ENCODE measurements at places on chromosomes 4 and X.

DNA sequence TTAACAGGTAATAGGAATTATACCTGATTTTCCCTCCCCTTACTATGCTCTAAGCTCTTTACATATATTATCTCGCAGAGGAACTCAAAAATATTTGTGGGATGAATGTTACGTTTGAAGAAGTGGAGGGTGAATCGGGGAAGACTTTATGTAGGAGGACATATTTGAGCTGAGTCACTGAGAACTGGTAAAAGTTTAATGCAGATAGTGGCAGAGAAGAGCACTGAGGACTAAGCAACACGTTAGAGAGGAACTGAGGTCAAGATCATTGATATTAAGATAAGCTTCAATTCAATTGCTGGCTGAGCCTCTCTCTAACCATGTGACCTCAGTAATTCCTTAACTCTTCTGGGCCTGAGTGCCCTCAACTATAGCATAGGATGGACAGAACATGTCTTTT, 26.4 kb upstream of the ELOVL6 start:
- no peak for DNase-seq

DNA sequence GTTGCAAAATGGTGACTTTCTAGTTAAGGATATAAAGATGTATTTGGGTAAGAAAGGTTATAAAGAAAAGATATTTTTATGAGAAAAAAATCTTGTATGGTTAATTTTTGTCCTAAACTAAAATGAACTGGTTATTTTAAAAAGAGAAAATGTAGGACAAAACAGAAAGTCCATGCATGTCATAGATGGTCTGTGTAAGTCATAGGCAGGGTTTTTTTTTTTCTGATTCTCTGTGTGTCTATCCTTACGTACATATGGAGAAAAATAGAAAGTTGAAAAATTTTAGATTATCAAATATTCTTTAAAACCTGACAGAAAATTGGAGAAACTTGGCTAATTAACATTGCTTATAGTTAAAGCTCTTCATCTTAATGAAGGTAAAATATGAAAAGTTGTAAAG, 493.4 kb downstream of the IQCM start:
- DNase-seq: no peak

DNA sequence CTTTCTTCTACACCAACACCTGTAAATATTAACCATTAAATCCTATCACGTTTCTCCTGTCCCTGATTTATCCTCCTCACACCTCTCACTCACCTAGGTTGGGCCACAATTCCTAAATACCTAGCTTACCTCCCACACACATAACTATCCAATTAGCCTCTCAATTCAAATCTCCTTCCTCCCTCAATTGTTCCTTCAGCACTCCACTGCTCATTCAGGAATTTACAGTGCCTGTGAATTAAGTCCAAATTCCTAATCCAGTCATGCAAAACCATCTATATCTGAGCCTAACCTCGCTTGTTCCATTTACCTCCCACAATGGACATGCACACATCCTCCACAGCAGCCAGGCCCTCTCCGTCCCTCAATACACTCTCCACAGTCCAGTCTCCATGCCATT, 17.5 kb downstream of the ANXA5 start:
- no peak for DNase-seq

- no peak for DNase-seq
These were observed 211.9 kb upstream of the EOLA2 start for GRCh38 chrX:150150076-150150779.

- no peak for DNase-seq
These were observed 126.7 kb upstream of the RAI2 start for GRCh38 chrX:17987783-17988182.

DNA sequence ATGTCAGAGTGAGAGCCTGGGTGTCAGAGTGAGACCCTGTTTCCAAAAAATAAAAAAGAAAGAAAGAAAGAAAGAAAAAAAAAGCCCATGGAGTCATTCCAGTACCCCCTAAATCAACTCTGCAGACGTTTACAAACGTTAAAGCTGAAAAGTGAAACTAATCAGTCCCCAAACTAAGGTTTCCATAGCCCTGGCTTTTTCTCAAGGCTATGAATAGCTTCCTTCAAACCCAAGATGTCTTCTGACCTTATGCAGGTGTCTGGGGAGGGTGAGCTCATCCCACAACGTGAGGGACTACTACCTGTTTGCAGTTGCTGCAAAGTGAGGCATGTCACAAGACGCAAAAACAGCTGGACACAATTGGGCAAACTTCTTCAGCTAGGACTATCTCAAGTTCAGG, 144.0 kb downstream of the SH3KBP1 start:
- no peak for DNase-seq

DNA sequence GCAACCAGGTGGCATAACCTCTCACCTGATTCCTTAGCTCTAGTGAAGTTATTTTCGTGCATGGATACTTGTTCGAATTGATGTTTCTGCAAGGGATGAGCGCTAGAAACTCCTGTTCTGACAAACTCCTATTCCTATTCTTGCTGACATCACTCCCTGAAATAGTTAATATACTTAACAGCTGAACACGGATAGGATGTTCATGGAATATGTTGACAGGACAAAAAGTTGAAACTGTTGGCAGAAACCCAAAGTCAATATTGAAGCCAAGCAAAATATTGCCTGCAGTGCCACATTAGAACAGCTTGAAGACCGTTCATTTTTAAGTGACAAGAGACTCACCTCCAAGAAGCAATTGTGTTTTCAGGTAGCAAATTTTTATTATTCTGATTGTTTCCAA, at the start of gene KLKB1:
Gene KLKB1, plus strand, starts transcription at position 287 of the 400 bp plus-strand sequence. CDS start 689 bp downstream, outside the sequence.
- peak; percentile 3 for DNase-seq

DNA sequence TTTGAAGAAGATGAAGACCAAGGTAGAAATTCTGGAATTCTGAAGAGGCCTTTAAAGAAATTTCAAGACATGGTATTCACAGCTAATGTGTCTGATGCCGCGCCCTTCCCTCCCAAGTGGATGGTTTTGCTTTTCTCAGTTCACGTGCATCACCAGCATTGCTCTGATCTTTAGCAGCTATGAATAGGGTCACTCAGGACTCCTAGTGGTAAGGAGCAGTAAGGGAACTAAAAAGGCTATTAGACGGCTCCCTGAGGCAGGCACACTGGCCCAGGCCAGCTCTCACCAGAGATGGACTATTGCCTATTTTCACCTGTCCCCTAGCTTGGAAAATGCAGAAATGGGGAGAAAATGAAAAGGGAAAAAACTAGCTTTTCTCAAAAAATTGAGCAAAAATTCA, 447.5 kb upstream of the RASGEF1B start:
- no peak for DNase-seq

GRCh38 chrX:37361596-37361995, 12.4 kb downstream of the PRRG1 start:
- DNase-seq: no peak

GRCh38 chr4:1584498-1584897, 99.6 kb downstream of the FAM53A start:
- DNase-seq: no peak

GRCh38 chr4:168744021-168744420, 247.2 kb downstream of the PALLD start:
- no peak for DNase-seq

DNA sequence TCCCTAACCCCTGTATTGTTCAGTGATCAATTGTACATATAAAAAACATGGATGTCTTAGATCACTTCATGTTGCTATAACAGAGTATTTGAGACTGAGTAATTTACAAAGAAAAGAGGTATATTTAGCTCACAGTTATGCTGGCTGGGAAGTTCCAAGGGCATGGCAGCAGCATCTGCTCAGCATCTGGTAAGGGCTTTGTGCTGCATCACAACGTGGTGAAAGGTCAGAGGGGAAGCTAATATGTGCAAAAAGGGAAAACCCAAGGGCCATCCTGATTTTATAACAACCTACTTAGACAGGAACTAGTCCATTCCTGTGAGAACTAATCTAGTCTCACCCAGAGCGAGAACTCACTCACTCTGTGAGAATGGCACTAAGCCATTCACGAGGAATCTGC, 128.2 kb upstream of the OTUD4 start:
- no peak for DNase-seq

DNA sequence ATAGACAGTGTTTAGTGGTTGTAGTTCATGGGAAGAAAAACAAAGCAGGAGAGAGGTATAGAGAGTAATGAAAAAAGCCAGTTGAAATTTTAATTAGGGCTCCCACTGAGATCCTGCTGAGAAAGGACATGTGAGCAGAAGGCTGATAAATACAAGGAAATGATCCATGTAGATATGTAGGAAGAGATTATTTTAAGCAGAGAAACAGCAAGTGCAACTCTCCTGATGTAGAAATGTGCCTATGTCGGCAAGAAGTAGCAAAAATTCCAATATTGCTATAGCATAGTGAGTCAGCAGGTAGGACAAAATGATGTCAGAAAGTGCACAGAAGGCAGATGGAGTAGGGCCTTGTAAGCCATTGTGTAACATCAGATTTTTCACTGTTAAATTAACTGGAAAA, 1027.3 kb downstream of the PCDH18 start:
- no peak for DNase-seq

DNA sequence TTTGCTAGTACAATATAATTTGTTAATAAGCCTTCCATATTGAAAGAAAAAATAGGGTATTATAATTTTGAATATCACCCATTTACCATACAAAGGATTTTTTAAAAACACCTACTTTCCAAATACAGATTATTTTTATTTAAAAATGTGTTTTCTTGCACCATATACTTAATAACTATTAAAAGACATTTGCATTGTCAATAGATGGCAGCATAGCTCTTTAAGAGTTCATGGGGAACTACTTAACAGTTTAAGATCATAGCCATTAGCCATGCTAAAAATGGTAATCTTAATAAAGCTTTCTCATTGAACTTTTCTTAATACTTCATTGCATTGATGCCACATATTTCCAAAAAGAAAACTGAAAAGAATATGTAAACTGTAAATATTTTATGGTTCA, 1995.9 kb downstream of the C4orf33 start:
- DNase-seq: peak; percentile 25

DNA sequence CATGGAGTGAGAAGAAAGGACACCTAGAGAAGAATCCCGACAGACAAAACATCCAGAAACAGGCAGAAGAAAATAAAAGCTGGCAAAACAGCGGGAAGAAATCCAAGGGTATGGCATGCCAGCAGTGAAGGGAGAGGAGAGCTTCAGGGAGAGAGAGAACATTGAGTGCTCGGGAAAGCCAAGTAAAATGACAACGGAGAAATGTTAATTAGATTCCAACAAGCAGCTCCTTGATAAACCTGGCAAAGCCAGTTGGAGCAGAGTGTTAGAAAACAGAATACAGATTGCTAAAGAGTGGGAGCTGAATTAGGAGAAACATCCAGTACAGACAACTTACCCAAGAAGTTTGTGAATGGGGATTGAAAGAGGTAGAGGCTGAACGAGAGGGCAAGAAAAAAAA, 40.4 kb upstream of the MAOA start:
- no peak for DNase-seq

GRCh38 chrX:110759785-110760184, 35.8 kb downstream of the CHRDL1 start:
- DNase-seq: no peak

GRCh38 chr4:125355791-125356190, 41.0 kb downstream of the FAT4 start:
- no peak for DNase-seq

DNA sequence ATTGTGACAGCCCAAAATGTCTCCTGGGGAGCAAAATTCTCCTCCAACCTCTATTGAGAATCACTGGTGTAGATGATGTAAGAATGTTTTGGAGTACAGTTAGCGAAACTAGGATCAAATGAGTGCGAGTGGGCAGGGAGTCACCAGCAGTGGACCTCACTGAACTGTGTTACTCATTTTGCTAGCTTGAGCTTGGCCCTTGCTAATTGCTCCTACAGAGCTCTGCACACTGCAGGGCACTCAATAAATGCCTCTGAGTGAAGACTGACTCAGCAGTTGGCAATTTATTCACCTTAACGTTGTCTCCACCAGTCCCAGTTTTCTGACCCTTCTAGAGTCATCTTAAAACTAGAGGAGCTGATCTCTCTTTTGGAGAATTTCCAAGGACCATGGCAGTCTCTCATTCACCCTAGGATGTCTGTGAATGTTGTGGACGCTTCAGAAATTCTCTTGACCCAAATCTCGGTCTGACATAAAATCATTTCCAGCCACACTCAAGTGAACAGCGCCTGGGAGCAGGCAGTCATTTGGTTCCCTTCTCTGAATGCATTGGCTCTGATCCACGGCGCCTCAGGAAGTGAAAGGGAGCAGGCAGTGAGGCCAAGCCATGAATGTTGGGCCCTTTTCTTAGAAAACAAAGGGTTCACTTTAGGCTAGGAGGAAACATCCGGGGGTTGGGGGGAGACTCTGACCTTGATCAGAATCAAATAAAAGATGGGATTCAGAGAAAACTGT, 148.1 kb downstream of the NWD2 start:
- DNase-seq: no peak

GRCh38 chr4:154549894-154550790, at the start of gene PLRG1:
Gene PLRG1, minus strand, starts transcription at chr4:154550400. Its CDS starts 92 bp downstream, at chr4:154550308.
- DNase-seq: peak; percentile 96

DNA sequence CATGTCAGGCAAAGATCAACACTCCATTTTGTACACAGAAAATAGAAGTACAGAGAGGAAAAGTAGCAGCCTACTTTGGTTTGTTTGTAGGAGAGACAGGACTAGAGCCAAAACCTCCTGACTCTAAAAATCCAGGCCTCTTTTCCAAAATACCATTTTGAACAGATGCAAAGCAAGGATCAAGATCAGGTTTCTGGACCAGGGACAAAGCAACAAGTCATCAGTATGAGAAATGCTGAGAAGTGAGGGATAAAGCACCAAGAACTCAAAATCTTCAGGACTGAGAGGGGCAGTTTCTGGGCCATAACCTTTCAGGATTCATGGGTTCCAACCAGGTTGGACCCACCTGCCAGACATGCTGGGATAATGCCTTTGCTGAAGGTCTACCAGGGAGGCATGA, 36.6 kb upstream of the MBTPS2 start:
- DNase-seq: no peak

GRCh38 chr4:74318276-74318675, 10.0 kb downstream of the EPGN start:
- DNase-seq: no peak

- no peak for DNase-seq
These were observed 58.9 kb downstream of the KDM5C start for GRCh38 chrX:53166103-53166502.

DNA sequence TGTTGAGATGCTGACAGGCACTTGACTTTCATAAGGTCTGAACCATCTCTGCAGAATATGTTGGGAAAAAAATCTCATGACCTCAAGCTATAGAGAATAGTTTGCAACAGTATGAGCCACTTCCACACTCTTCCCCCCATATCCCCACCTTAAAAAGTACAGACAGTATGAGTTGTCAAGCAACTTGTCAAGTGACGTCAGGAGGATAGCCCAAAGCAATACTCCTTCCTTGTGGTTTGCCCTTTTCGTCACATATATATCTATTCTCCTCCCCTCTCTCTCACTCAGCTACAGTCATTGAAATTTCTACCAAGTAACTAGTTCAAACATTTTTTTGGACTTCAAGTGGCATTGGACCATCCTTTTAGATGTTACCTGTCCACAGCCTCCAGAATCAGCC, 67.7 kb downstream of the MCF2 start:
- DNase-seq: no peak

- DNase-seq: no peak
These were observed 66.5 kb downstream of the AR start for GRCh38 chrX:67610282-67610681.

DNA sequence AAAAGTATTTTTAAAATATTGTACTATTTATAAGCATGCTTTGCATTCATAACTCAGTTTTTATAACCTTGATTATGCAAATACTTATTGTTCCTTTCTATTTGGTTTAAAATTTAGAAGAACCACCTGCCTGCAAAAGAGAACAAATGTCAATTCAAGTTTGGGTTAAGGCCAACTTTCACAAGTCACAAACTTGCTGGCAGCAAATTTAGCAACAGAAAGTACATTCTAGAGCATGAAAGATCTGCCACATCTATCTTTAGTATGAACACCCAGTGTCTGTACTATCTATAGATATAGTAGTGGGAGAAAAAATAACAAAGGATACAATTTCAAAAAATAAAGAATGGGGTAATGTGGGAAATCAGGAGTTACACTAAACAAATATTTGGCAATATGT, 1014.2 kb downstream of the C4orf33 start:
- no peak for DNase-seq
